ENCODE measurements at places on chromosomes 7 and 10.

- no peak for DNase-seq
These were observed 26.2 kb downstream of the ADK start for GRCh38 chr10:74177140-74177677.

- no peak for DNase-seq
These were observed 516.9 kb upstream of the LRRN3 start for GRCh38 chr7:110573862-110574528.

- no peak for DNase-seq
These were observed 129.7 kb upstream of the TCF7L2 start for GRCh38 chr10:112820320-112820719.

DNA sequence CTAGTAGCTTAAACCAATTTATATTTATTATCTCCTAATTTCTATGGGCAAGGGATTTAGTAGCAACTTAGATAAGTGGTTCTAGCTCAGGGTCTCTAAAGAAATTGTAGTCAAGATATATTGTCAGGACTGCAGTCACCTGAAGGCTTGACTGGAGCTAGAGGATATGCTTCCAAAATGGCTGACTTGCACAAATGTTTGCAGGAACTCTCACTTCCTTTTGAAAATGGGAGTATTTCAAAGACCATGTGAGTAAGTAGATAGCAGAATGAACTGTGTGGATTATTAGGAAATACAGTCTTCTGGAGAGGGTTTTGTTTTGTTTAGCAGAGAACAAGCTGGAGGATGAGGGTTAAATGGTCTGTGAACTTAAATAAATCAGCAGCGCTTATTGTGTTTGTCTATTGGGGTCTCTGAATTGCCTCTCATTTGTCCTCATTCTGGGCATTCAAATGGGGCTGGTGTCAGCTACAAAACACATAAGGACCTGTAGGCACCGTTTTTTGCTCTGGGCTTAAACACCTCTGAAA, 524.6 kb downstream of the LRMDA start:
- no peak for DNase-seq

- DNase-seq: no peak
These were observed 103.4 kb downstream of the ITIH5 start for GRCh38 chr10:7563368-7563767.

DNA sequence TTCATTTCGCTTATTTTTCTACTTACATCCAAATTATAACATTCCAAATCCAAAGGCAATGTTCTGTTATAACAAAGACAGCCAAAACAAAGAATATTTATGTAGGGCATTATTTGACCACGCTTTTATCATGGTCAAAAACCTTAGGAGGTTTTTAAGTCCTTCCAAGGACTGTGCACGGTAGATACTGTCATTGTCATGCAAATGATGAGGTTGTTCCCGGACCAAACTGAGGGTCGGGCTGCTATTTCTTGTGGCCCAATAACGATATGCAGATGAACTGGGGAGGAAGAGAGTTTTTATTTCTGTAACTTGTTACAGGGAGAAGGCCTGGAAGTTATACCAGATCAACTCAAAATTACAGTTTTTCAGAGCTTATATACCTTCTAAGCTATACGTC, 56.6 kb upstream of the STEAP4 start:
- DNase-seq: no peak
